Esophagus muscularis mucosa (tissue), 4 donors: ENCODE measurements at places on chromosomes 13 and 19. TPM values are rescaled to one million over a fixed set of nuclear protein-coding genes. Genes with fewer than 3 reads are reported as not detected.

GRCh38 chr13:79990048-79990447, 350.9 kb downstream of the SPRY2 start:
- no peak for DNase-seq

The CRB3 gene
- total RNA-seq: not detected

DNA sequence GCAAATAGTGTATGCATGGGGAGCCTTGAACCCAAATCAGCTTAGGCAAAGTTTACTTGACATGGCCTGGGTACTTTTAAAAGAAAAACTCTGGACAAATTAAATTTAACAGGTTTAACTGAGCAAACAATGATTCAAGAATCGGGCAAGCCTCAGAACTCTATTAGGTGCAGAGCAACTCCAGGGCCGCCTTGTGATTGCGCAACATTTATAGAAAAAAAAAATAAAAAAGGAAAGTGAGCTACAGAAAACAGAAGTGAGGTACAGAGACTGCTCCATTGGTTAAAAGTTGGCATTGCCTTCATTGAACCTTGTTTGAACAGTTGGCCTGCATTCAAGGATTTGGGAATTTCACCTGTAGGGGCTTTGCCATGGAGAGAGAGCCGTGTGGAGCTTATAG, 421.0 kb upstream of the TSHZ3 start:
- DNase-seq: no peak

The ZNF728 gene
- total RNA-seq: 3.7 TPM

GRCh38 chr13:79883216-79883615, 402.3 kb downstream of the NDFIP2 start:
- no peak for DNase-seq

- no peak for DNase-seq
Measured at GRCh38 chr13:36341718-36342117, 4.5 kb downstream of the SPART start.

GRCh38 chr19:48645620-48646000, 377 bp downstream of the CA11 start:
- DNase-seq: no peak

The ZNF888 gene
- total RNA-seq: 2.9 TPM

- DNase-seq: no peak
Measured at GRCh38 chr19:39299404-39299803, 3.2 kb downstream of the IFNL1 start.

The CLEC4M gene
- total RNA-seq: not detected

DNA sequence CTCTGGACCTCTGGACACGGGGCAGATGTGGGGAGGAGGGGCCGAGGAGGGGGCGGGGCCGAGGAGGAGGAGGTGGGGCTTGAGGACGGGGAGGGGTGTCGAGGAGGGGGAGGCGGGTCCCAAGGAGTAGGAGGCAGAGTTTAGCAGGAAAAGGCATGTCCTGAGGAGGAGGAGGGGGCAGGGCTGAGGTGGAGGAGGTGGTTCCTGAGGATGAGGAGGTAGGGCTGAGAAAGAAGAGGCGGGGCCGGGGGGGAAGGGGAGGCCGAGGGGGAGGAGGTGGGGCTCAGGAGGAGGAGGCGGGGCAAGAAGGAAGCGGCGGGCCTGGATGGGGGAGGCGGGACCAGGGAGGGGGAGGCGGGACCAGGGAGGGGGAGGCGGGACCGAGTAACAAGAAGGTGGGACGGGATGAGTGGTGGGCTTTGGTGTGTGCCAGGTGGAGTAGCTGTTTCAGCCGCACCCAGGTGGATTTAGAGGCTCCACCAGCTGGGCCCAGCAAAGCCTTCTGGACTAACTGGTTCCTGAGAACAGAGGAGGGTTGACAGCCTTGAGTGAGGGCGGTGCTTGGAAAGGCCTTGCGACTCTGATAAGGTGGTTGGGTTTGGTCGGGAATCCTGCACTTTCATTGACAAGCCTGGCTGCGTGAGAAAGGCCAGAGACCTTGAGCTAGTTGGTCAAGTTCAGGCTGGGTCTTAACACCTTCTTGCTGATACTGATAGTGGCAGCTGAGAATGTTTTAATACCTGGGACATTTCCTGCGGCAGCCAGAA, 7.7 kb downstream of the TECR start:
- no peak for DNase-seq

The ZNF560 gene
- total RNA-seq: not detected

The TEX101 gene
- not detected for total RNA-seq

GRCh38 chr13:87736849-87737385, 65.7 kb downstream of the SLITRK5 start:
- DNase-seq: no peak

DNA sequence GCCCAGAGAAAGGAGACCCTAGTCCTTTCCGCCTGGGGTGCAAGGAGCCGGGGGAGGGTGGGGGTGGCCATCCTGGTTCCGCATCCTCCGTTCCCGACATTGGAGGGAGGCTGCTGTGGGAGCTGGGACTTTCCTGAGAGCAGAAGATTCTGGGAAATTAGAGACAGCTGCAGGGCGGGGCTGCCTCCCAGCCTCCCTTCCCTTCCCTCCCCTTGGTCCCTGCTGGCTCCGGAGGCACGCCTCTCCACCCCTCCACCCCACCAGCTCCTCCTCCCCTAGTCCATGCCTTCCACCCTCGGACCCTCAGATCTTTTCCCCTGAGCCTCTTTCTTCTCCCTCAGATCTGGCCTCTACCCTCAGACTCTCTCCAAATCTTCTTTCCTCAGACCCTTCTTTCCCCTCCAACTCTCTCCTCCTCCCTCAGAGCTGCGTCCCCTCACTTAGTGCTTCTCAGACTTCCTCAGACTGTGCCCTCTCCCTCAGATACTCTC, 3.1 kb upstream of the BCL3 start:
- DNase-seq: peak; percentile 95

GRCh38 chr19:6253954-6254733, 25.6 kb downstream of the MLLT1 start:
- DNase-seq: no peak

DNA sequence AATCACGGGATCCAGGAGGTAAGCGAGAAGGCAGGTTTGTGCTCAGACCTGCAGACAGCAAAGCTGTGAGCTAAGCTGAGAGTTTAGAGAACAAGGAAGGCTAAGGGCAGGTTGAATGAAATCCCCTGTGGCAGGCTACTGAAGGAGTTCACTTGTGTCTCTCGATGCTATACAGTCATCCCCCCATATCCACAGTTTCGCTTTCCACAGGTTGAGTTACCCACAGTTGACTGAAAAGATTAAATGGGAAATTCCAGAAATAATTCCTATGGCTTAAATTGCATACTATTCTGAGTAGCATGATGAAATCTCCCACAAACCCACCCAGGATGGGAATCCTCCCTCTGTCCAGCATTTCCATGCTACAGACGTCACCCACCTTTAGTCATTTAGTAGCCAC, 49.6 kb downstream of the ABCC4 start:
- no peak for DNase-seq

The ATXN8OS gene
- total RNA-seq: 0.83 TPM

GRCh38 chr13:30418075-30418716, 4.1 kb upstream of the UBE2L5 start:
- DNase-seq: no peak

The ZNF536 gene
- 4.3 TPM for total RNA-seq

GRCh38 chr19:16591803-16592556, 19.8 kb upstream of the SLC35E1 start:
- no peak for DNase-seq

GRCh38 chr13:83761631-83762030, 120.6 kb downstream of the SLITRK1 start:
- DNase-seq: no peak

The AXL gene
- 210 TPM for total RNA-seq

GRCh38 chr19:53880711-53881481, 1.1 kb upstream of the PRKCG start:
- no peak for DNase-seq

The CYP2A6 gene
- total RNA-seq: not detected

The SEMA6B gene
- total RNA-seq: 22.5 TPM

GRCh38 chr13:70856711-70857110, 748.5 kb upstream of the KLHL1 start:
- DNase-seq: no peak

DNA sequence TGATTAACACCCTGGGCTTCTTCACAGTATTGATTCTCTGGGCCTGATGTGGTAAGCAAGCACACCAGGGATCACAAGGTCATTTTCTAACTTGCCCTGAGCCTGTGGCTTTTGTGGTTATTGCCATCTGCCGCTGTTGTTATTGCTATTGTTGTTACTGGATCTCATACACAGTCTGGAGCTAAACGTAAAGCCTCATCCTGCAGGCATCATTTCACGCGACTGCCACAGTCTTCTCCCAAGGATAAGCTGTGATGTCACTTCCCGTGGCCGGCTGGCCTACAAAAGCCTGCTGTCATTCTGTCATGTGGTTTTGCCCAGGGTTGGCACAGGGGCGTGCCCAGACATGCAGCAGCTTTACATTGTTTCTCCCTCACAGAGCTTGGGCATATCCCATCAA, 154.0 kb upstream of the GPR12 start:
- no peak for DNase-seq

- DNase-seq: no peak
Measured at GRCh38 chr13:57558051-57558467, 73.5 kb upstream of the PCDH17 start.

DNA sequence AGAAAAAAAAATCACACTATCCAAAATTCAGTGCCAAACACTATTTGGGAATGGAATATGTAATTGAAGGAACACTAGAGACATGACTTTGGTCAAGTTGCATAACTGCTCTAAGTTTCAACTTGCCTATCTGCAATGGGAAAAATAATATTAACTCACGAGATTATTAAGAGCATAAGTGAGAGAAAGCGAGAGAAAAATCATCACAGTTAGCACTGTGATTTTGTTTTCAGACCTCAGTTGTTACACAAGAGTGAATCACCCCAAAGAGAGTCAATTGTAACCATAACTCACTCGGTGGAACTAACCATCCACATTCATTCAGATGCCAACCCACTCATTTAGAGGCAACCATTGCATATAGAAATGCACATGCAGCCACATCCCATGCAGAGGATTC, 147.1 kb downstream of the NHLRC3 start:
- DNase-seq: no peak

DNA sequence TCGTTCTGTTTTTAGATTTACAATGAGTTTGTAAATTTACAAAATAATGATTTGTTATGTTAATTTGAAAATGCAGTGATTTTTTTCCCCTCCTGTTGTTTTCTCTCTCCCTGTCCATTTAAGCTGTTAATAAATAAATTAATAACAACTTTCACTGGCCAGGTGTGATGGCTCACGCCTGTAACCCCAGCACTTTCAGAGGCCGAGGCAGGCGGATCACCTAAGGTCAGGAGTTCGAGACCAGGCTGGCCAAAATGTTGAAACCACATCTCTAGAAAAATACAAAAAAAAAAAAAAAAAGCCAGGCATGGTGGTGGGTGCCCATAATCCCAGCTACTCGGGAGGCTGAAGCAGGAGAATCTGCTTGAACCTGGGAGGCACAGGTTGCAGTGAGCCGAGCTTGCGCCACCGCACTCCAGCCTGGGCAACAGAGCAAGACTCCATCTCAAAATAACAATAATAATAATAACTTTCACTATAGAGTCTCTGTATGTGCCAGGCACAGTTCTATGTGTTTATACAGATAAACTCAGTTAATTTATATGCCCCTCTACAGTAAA, 229.2 kb upstream of the ARGLU1 start:
- no peak for DNase-seq

- no peak for DNase-seq
Measured at GRCh38 chr13:52053460-52053859, 29.0 kb downstream of the UTP14C start.

DNA sequence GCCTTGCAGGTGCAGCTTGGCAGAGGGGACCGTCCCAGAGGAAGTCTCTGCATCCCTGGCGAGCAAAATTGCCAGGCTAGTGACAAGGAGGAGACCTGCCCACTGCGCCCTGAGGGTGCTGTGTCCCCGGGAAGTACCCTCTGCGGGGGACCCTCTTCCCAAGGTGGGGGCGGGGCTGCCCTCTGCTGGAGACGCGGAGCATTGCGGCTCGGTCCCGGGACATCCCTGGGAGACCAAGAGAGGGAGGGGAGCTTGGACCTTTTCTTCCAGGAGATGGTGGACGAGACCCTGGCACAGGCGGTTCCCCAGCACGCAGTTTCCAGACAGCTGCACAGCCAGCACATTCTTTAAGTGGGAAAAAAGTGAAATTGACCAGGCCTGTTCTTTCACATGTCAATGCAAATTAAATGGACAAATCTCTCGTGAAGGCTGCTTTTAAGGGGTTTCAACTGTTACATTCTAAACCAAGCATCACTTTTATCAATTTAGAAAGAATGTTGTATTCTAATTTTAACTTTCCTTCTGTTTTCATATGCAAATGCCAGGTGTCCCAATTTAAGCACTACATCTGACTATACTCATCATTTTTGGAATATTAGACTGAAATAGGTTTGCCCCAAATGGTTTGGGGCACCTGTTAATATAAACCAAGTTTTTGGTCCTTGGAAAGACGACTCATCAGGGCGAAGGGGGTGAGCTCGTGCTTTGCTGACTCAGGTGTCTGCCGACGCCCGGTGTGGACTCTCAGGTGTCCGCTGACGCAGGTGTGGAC, 60.7 kb downstream of the MCF2L start:
- no peak for DNase-seq

DNA sequence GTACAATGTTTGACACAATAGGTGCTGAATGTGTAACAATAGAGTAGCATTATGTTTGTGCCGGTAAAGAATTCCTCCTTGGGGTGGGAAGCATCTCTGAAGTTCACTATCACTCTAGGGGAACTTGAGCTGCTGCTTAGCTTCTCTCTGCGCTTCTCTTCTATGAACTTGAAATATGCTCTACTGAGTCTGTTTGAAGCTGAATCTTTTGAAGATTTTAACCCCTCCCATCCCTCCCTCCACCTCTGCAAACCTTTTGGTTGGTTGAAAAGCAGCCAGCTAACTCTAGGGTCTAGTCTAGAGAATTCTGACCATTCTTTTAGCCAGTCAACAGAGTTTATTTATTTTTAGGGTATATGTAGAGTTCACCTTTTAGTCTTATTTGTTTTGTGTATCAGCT, 2.5 kb downstream of the PCCA start:
- DNase-seq: no peak

DNA sequence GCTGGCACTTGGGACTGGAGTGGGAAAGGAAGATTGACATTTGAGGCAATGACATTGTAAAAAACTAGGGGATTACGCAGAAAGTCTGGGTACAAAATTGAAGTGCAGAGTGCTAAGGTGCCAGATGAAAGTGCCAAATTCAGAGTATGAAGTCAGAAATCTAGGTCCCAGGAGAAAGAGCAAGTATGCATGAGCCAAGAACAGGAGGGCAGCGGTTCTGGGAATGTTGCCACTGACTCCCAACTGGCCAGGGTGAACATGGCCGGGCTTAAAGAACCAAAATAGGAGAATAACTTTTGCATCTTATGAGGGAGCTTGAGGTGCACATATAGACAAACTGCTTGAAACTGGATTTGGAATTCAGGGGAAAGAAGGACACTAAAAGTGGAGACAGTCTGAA, 495.8 kb upstream of the KLF12 start:
- no peak for DNase-seq

The VPS36 gene
- 32.5 TPM for total RNA-seq

DNA sequence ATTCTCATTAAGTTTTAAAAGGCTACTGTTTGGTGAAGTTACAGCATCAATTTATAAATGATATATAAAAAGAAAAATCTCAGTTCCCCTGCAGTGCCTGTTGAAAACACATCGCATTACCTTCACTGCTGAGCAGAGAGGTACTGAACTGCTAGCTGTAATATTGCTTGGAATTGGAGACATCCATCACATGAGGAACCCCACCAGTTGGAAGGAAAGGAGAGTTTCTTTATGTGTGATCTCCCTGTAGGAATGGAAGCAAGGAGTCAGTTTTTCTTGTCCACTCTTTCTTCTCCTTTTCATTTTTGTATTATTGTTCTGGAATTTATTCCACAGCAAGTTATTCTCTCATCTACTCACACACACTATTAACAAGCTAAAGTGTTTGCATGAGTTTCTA, 1586.0 kb upstream of the PRR20A start:
- no peak for DNase-seq
